ENCODE measurements at places on chromosomes 7 and 10.
A peak's percentile ranks its signal among the peaks of the same experiment; 100 is the strongest.

DNA sequence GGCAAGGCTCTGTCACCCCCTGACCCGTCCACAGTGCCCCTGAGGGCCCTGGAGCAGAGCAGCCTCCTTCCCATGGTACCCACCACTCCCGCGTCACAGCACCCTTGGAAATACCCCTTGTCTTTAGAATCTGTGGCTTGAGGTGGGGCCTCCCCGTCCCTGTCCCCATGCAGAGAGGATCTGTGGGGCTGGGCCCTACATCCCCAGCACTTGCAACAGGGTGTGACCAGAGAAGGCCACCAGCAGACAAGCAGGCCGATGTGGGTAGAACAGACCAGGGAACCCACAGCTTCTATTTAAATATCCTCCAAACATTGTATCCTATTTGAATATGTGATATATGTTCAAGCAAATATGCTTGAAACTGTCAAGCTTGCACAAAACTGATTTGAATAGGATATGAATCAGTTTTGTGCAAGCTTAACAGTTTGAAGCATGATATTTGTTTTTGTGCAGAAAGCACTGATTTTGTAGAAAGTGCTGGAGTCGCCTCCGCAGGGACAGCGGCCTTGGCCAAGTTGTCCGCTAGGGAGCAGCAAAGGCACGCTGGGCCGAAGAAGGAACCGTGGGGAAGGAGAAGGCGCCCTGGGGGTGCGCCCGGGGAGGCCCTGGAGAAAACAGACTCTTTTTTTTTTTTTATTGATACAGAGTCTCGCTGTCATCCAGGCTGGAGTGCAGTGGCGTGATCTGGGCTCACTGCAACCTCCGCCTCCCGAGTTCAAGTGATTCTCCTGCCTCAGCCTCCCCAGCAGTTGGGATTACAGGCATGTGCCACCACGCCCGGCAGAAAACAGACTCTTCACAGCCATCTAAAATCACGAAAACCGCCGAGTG lies 2.2 kb downstream of the CFAP46 start:
- peak; percentile 41 for DNase-seq

- no peak for DNase-seq
Measured at GRCh38 chr7:1966631-1967200, 266.0 kb downstream of the MAD1L1 start.

- no peak for DNase-seq
Measured at GRCh38 chr7:106460792-106461254, 176.0 kb upstream of the NAMPT start.

DNA sequence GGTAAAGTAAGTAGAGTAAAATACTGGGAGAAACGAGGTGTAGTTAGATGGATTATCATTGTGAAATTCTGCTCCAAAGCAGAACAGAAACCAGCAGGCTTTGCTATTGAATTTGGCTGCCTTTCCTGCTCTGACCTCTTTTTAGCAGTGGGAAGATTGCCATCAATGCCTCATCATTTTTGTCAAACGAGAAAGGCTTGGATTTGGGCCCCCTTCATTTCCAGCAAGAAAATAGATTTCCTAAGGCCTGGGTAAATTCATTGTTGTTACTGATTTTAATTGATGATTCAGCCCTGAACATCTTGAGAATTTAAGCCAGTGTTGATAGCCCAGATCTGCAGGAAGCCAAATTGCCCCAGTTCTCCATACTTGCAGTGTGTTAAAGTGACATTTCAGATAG lies 35.2 kb upstream of the ASAH2 start:
- peak; percentile 90 for DNase-seq

GRCh38 chr7:95472581-95473161 lies 13.1 kb upstream of the ASB4 start:
- peak; percentile 55 for DNase-seq

GRCh38 chr7:65809259-65809981 lies 63.5 kb upstream of the VKORC1L1 start:
- DNase-seq: no peak

DNA sequence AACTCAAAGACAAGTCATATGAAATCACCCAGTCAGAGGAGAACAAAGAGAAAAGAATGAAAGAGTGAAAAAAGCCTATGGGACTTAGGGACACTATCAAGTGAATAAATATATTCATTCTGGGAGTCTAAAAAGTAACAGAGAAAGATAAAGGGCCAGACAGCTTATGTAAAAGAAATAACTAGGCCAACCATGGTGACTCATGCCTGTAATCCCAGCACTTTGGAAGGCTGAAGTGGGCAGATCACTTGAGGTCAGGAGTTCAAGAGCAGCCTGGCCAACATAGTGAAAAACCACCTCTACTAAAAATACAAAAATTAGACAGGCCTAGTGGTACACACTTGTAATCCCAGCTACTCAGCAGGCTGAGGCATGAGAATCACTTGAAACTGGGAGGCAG lies 154.7 kb upstream of the TMEM106B start:
- no peak for DNase-seq

- DNase-seq: peak; percentile 32
Measured at GRCh38 chr10:94630017-94630688, 53.4 kb upstream of the CYP2C18 start.

DNA sequence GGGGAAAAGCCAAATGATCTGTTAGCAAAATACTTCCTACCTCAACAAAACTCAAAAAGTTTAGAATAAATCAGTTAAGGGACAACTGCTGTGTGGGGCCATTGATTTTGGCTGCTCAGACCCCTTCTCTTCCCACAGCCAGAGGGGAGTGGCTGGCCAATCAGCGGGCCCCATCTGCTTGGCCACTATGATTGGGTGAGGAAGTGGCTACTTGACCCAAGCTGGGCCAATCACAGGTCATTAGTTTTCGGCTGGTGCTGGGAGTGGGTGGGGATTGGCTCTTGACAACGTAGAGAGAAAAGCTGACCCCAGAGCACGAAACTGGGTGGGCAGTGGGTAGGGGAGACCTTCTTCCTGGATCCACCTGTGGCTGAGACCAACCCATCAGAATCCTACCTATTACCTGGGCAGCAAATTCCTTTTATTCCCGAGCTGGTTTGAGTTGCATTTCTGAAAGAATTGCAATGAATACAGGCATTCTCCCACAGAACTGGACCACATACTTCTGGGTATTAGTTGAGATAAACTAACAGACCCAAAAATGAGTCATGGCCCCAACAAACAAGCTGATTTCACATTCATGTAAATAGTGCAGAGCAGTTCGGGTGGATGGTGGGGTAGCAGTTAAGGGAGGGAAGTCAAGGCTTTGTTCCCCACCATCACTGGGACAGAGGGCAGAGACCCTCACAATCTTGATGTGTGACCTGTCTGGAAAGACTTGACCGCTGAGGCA lies 35.6 kb upstream of the HMX3 start:
- no peak for DNase-seq

GRCh38 chr10:92124020-92124419 lies 166.9 kb downstream of the CPEB3 start:
- no peak for DNase-seq

- no peak for DNase-seq
Measured at GRCh38 chr10:126469692-126470091, 81.4 kb upstream of the ADAM12 start.

DNA sequence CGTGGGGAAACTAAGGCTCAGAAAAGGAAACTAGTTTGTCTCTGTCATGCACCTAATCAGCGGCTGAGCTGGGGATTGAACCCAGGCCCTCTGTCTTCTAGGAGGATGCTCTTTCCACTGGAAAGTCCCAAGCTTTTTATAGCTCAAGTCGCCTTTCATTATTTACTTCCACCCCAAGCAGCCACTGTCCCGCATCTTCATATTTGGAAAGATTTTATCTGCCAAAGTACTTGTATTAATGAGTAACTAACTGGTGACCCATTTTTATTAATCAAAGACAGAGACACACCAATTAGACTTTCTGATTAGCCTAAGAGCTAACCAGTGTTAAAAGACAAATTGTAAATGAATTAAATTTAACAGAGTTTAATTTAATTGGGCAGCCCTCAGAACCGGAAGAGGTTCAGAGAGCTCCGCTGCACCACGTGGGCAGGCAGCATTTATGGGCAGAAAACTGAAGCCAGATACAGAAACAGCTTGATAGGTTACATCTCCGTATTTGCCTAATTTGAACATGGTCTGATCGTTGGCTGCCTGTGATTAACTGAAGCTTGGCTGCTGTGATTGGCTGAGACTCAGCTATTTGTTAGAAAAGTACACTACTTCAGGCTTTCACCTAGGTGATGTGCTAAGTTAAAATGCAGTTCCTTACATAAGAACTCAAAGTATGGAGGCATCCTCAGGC lies 78.5 kb upstream of the PDCD4 start:
- DNase-seq: no peak

DNA sequence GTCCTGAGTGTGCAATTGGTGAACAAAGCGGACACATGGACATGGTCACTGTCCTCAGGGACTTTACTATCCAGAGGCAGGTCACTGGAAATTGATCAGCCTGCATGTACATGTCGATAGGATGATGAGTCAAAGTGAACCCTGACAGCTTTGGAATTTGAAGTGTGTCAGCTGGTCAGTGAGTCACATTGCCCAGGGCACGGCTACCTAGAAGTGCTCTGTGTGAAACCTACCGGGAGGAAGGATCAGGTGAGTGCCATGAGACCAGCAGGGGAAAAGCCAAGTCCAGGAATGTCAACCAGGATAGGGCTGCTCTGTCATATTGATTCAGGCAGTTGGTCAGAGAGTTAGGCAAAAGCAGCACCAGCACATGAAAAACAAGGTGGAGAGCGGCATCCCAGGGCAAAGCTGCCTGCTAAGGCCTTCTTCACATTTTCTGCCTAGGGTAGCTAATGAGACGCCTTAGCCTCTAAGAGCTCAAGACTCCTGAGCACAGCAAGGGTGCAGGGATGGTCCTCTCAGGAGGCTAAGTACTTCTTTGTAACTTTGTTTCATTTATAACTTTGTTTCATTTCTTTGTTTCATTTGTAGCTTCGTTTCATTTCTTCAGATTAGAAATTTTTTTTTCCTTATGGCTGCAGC lies 19.4 kb upstream of the PDCD4 start:
- peak; percentile 33 for DNase-seq

DNA sequence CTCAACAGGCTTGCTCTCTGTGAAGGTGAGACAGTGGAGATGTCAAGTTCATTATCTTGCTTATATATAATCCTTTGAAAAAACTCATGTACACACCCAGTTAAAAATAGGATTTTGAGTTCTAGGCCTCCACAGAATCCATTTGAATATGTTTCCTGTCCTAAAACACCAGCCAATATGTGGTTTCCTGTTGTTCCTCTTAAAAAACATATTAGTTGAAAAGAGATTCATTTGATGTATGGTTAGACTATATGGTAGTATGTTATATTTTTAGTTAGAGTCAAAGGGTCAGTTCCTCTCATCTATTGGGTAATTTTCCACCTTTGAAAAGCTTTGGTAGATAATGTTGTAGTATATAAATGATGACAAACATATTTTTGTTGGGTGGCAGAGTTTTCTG lies 16.0 kb downstream of the PPP1R9A start:
- DNase-seq: no peak

- no peak for DNase-seq
Measured at GRCh38 chr10:88920986-88921593, 31.5 kb downstream of the ACTA2 start.

DNA sequence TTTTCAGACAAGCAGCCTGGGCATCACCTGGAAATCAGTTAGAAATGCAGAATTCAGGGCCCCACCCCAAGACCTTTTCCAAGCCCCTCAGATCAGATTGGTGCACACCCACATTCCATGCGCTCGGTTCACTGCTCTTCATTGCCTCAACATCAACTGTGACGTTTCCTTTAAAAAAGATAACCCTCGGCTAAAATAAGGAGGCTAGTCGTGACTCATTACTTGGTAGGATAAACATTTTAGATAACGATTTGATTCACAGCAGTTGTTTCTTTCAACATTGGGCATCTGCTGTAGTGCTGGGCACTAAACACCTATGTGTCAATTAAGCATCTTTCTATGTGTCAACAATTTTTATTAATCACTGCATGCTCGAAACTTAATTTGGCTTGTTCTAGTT lies 191.1 kb upstream of the LRGUK start:
- no peak for DNase-seq

DNA sequence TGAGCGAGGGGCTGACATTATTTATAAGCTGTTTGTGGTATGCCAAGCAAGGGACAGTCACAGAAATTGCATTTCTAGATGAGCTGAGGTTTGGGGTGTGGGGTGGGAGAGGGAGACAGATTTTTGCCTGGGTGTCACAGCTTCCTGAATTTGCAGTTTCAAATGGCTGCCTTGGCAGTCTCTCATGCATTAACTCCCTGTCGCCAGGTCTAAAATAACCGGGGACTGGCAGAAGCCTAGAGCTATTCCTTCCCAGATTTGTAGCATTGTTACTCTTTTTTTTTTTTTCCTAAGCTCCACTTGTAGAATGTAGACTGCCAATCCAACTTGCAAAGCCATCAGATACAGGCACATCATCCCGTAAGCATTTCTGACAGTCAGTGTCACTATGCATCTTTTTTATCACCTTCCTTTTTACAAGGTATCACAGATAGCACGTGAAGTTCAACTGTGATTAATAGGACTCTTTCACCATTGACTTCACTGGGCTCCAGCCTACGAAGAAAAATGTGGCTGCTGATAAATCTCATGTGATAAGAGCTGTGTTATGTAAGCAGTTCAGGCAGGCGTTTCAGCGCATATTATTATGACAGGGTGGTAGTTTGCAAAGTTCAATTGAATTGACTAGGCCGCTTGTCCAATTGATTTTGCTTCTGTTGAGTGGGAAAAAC lies 130.7 kb upstream of the CELF2 start:
- DNase-seq: no peak

- no peak for DNase-seq
Measured at GRCh38 chr7:148192491-148192890, 398.1 kb upstream of the C7orf33 start.

DNA sequence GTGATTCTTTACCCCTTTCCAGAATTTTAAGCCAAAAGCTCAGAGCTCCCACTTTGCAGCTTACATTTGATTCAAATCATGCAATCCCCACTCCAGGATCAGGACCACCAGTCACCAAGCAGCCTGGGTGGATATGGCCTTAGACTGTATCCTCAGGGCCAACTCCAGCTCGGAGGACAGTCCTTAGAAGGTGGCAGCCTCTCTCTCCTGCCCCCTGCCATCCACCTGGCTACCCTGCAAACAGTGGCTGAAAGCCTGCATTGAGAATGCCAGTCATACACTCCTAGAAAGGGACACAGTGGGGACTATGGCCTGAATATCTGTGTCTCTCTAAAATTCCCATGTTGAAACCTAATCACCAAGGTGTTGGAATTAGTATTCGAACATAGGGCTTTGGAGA lies 50.0 kb upstream of the KCNMA1 start:
- no peak for DNase-seq

- peak; percentile 88 for DNase-seq
Measured at GRCh38 chr7:82105463-82105862, 335.6 kb upstream of the HGF start.

GRCh38 chr7:30087371-30087770 lies 47.4 kb upstream of the MTURN start:
- DNase-seq: no peak

GRCh38 chr10:112957640-112958092 lies 7.6 kb downstream of the TCF7L2 start:
- DNase-seq: peak; percentile 57

GRCh38 chr10:26464632-26465280 lies 26.6 kb downstream of the APBB1IP start:
- no peak for DNase-seq

GRCh38 chr7:103636153-103636552 lies 190.1 kb upstream of the SLC26A5 start:
- DNase-seq: peak; percentile 46

Measured in fibroblast of mammary gland (primary cell).